ENCODE measurements at places on chromosomes 12 and 14. TPM values are rescaled to one million over a fixed set of nuclear protein-coding genes. Genes with fewer than 3 reads are reported as not detected.

DNA sequence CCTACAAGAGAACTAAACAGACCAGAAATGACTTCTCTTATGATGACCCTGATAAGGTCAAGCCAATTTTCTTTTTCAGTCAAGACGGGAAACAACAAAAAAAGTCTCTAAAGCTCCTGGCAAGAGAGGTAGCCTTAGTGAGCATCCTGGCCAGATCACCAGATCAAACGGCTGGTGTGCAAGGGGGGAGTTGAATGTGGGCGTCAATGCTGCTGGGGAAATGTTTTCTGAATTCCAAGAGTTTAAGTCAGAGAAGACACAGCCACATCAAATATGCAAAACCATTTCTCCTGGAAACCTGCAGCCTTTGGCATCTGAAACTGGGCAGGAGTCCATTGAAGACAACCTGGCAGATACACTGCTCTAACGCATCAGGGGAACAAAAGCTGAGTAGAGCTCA is 16.0 kb upstream of the SELPLG start:
- H3K4me3 ChIP-seq, result no peak overlapping the region
- H3K27me3 ChIP-seq, result no peaks in the 10 kb centered on the region
- H3K4me1 ChIP-seq, result no peaks in the 10 kb centered on the region
- DNase-seq, result no peak

DNA sequence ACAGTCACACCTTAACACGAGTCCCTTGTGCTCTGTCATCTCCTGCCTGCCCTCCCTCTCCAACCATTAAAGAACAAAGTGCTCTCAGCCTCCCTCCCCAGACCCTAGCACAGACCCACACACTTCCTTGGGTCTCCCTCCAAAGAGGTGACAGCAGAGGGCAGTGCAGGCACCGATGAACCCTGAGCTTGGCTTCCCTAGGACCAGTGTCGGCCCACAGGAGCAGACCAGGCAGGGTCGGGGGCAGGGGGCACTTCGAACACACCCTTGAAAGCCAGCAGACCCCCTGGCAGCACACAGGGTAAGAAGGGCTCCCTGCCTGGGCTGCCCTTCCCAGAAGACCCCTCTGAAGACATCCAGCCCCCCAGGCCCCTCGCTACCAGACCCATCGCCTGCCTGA is 7.0 kb downstream of the CDK2AP1 start:
- DNase-seq, result no peak
- H3K36me3 ChIP-seq, result no peaks in the 10 kb centered on the region
- peaks cover 10% of the 10 kb centered on the region for H3K4me1 ChIP-seq
- no peak overlapping the region for H3K27ac ChIP-seq

GRCh38 chr12:17370621-17371020 is 719.4 kb downstream of the RERGL start:
- no peak for DNase-seq
- H3K27me3 ChIP-seq, result no peaks in the 10 kb centered on the region
- no peak overlapping the region for H3K27ac ChIP-seq
- no peaks in the 10 kb centered on the region for H3K4me1 ChIP-seq
- H3K4me3 ChIP-seq, result no peak overlapping the region

- no peak overlapping the region for H3K27ac ChIP-seq
- peaks cover 30% of the 10 kb centered on the region for H3K4me1 ChIP-seq
- H3K27me3 ChIP-seq, result no peaks in the 10 kb centered on the region
- no peak overlapping the region for H3K4me3 ChIP-seq
- no peak for DNase-seq
- no peaks in the 10 kb centered on the region for H3K36me3 ChIP-seq
Measured at GRCh38 chr14:104587641-104588040, 8.1 kb downstream of the C14orf180 start.

DNA sequence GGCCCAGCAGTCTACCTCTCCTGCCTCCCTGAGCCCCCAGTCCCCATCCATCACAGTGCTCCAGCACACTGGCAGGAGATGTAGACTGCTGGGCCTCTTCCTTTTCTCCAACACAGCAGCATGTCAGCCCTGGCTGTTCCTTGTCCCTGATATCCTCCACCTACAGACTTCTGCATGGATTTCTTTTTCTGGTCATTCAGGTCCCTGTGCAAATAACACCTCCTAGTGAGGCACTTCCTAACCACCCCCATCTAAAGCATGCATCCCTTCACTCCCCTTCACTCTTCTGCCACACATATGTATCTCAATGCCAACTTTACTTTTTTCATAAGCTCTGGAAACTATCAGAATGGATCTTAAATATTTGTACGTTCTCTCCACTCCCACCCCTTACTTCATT is 81.5 kb downstream of the SLC24A4 start:
- H3K27me3 ChIP-seq, result peaks cover 2% of the 10 kb centered on the region
- no peaks in the 10 kb centered on the region for H3K36me3 ChIP-seq
- H3K27ac ChIP-seq, result peak overlapping the region; percentile 46
- no peak for DNase-seq

- no peak for DNase-seq
- H3K4me3 ChIP-seq, result no peak overlapping the region
- no peaks in the 10 kb centered on the region for H3K27me3 ChIP-seq
- H3K36me3 ChIP-seq, result peaks cover 3% of the 10 kb centered on the region
- no peak overlapping the region for H3K27ac ChIP-seq
Measured at GRCh38 chr14:74667758-74668157, 45.1 kb downstream of the AREL1 start.

LYZ gene
- total RNA-seq, result 282 TPM

DNA sequence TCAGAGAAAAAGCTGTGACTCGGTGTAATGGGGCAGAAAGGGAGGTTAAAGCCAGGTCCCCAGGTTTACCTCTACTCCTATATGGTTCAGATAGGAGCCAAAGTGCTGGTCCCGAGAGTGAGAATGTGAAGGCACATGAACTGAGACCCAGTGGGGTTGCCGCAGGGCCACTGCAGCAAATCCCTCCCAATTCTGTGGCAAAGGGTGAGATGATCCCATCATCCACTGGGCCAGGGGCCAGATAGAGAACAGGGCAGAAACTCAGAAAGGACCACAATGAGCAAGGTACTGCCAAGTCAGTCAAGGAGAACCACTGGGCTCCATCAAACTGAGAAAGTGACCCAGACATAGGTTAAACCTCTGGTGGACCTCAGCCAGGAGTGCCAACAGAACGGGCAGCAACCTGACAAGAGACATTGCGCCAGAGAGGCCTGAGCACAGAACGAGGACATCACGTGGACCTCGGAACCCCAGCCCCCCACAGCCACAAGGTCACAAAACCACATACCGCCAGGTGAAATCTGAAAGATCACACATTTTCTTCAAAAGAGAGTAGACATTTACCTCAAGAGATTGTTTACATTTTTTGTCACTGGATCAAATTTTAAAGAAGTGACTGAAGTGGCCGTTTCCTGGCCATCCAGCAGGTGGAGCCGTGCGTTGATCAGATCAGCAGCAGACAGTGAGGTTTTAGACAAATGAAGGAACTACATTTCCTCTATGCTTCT is 20.5 kb upstream of the ITPR2 start:
- no peaks in the 10 kb centered on the region for H3K27me3 ChIP-seq
- H3K27ac ChIP-seq, result no peak overlapping the region
- no peak overlapping the region for H3K4me3 ChIP-seq
- DNase-seq, result peak; percentile 76
- H3K4me1 ChIP-seq, result peaks cover 9% of the 10 kb centered on the region

- H3K27ac ChIP-seq, result peak overlapping the region; percentile 55
- no peaks in the 10 kb centered on the region for H3K27me3 ChIP-seq
- DNase-seq, result peak; percentile 29
- no peak overlapping the region for H3K4me3 ChIP-seq
- H3K4me1 ChIP-seq, result no peaks in the 10 kb centered on the region
- no peaks in the 10 kb centered on the region for H3K36me3 ChIP-seq
Measured at GRCh38 chr12:49783917-49784676, 42.7 kb downstream of the TMBIM6 start.

DNA sequence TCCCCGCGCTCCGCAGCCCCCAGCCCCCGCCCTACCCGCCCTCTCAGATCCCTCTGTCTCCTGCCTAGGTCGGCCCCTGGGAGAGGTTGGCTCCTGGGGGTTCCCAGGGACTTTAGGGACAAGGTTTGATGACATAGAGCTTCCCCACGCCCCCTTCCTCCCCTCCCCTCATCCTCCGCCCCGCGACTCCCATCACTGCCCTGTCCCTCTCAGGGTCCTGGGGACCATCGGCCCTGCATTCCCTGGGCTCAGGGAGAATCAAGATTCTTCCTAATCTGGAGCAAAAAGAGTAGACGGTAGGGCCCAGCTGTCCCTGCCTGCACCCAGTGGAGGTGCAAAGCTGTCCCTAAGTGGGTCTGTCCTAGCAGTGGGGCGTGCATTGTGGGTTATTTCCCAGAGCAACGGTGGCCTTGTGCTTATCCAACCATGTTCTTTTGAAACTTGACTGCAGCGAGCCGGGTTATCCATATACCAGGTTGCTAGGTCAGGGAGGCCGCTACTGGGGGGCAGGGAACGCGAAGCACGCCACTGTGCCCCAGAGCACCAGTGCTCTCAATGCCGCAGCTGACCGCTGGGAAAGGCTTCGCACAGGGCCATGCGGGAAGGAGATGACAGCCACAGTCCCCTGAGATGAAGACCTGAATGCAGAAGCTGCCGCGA is 124.4 kb upstream of the PRMT8 start:
- H3K27me3 ChIP-seq, result peaks cover 68% of the 10 kb centered on the region
- H3K36me3 ChIP-seq, result no peaks in the 10 kb centered on the region
- H3K4me3 ChIP-seq, result no peak overlapping the region
- no peak for DNase-seq

- H3K4me1 ChIP-seq, result no peaks in the 10 kb centered on the region
- H3K36me3 ChIP-seq, result no peaks in the 10 kb centered on the region
- DNase-seq, result no peak
- no peak overlapping the region for H3K27ac ChIP-seq
Measured at GRCh38 chr14:104309657-104310369, 171.4 kb downstream of the KIF26A start.

DNA sequence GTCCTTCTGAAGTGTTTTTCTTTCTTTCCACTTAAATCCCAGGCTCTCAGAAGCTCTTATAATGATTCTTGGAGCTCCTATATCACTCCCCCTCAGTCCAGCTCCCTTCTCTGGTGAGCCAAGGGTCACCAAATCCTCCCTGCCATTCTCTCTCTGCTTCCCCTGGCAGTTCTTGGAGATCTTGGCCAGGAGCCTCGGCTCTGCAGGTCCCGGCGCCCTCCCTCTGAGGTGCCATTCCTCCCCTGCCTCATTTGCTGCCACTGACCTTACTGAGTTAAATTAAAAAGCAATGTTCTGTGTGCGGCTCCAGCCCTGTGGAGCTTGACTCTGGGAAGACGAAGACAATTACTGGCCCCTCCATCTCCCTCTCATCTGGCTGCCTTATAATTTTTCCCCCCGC is 7.0 kb downstream of the CISTR start:
- no peaks in the 10 kb centered on the region for H3K36me3 ChIP-seq
- H3K4me1 ChIP-seq, result no peaks in the 10 kb centered on the region
- no peak overlapping the region for H3K4me3 ChIP-seq
- H3K27ac ChIP-seq, result no peak overlapping the region
- DNase-seq, result no peak

Data from hepatocyte (in vitro differentiated cells).